ENCODE measurements at places on chromosomes 16 and 17. TPM values are rescaled to one million over a fixed set of nuclear protein-coding genes. Genes with fewer than 3 reads are reported as not detected.

HLF gene
- 5.1 TPM for total RNA-seq

RDM1 gene
- 2.1 TPM for total RNA-seq

PDIA2 gene
- total RNA-seq: 0.46 TPM

CTU2 gene
- total RNA-seq: 47.5 TPM

HBZ gene
- not detected for total RNA-seq

NUBP2 gene
- total RNA-seq: 76.6 TPM

SLC16A13 gene
- 11.7 TPM for total RNA-seq

CLEC3A gene
- total RNA-seq: not detected

FKBP10 gene
- total RNA-seq: 30.0 TPM

TP53TG3C gene
- total RNA-seq: not detected

TGFB1I1 gene
- 3.8 TPM for total RNA-seq

KRTAP4-3 gene
- total RNA-seq: not detected

SKAP1 gene
- not detected for total RNA-seq

CCL16 gene
- not detected for total RNA-seq

CDRT15 gene
- not detected for total RNA-seq

HSD17B1 gene
- total RNA-seq: 0.59 TPM

CCDC78 gene
- 1.4 TPM for total RNA-seq

MEIOB gene
- 0.48 TPM for total RNA-seq

KRT16 gene
- not detected for total RNA-seq

CSH1 gene
- total RNA-seq: not detected

B3GNT9 gene
- 13.8 TPM for total RNA-seq

GPR142 gene
- 0.24 TPM for total RNA-seq

SULT1A4 gene
- 2.1 TPM for total RNA-seq

TIGD7 gene
- total RNA-seq: 7.9 TPM
